ENCODE measurements at places on chromosomes 5 and 9.

GRCh38 chr5:66813306-66813705 lies 217.1 kb downstream of the MAST4 start:
- DNase-seq: no peak

- no peak for DNase-seq
Measured at GRCh38 chr9:93223260-93224180, 39.6 kb downstream of the WNK2 start.

DNA sequence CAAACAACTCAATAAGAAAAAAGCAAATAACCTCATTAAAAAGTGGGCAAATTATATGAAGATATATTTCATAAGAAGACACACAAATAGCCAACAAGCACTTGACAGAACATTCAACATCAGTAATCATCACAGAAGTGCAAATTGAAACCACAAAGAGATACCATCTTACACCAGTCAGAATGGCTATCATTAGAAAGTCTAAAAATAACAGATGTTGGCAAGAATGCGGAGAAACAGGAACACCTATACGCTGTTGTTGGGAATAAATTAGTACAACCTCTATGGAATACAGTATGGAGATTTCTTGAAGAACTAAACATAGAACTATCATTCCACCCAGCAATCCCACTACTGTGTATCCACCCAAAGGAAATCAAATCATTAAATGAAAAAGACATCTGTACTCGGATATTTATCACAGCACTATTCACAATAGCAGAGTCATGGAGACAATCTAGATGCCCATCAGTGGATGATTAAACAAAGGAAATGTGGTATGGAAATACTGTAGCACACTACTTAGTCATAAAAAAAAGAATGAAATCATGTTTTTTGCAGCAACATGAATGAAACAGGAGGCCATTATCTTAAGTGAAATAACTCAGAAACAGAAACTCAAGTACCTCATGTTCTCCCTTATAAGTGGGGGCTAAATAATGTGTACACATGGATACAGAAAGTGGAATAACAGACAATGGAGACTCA lies 106.8 kb upstream of the FST start:
- no peak for DNase-seq

GRCh38 chr5:163978897-163979296 lies 473.5 kb downstream of the MAT2B start:
- no peak for DNase-seq

GRCh38 chr9:127393645-127394044 lies 3.3 kb upstream of the SLC2A8 start:
- DNase-seq: no peak

- DNase-seq: no peak
Measured at GRCh38 chr9:128161215-128161902, 1.3 kb downstream of the BBLN start.

DNA sequence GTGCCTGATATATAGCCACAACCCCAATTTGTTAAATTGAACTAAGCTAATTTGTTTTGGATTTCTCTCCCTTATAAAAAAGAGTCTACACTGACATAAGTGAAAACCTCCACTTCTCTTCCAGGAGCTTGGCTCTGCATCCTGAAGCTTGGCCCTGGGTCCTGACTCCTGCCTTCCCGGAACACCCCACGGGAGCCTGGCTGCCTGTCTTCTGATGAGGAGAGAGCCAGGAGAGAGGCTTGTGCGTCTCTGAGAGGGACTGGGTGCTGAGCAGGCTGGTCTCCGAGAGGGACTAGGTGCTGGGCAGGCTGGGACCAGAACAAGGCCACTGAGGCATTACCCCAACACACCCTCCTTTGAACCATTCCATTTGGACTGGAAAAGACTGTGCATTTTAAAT lies 6.5 kb upstream of the PTGES start:
- no peak for DNase-seq

Data from stimulated activated CD8-positive, alpha-beta memory T cell treated with anti-CD3 and anti-CD28 coated beads, Interleukin-4, amount 100 ng/mL, for 4 hours (primary cell).